HS-5 (cell line): ENCODE measurements at places on chromosomes 5 and 9.

GRCh38 chr5:78283802-78284201, 10.7 kb downstream of the AP3B1 start:
- DNase-seq, result no peak

- DNase-seq, result no peak
Measured at GRCh38 chr5:68345582-68345981, 130.0 kb downstream of the PIK3R1 start.

DNA sequence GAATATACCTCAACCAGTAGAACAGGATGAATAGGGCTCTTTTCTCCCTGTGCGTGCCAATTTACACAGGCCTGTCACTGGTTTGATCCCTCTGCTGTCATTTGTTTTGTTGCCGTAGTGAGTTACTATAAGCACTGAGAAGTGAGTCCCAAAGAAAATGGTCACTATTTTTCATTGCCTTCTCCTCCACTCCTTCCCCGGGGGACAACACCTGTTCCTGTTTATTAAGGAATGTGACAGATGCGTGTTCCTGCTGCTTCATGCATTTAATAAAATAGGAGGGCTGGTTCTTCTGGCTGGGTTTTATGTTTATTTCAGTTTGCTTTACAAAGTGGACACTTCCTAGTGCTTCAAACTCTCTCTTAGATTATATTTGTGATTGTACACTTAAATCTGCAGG, 6.4 kb downstream of the THBS4 start:
- DNase-seq, result no peak

DNA sequence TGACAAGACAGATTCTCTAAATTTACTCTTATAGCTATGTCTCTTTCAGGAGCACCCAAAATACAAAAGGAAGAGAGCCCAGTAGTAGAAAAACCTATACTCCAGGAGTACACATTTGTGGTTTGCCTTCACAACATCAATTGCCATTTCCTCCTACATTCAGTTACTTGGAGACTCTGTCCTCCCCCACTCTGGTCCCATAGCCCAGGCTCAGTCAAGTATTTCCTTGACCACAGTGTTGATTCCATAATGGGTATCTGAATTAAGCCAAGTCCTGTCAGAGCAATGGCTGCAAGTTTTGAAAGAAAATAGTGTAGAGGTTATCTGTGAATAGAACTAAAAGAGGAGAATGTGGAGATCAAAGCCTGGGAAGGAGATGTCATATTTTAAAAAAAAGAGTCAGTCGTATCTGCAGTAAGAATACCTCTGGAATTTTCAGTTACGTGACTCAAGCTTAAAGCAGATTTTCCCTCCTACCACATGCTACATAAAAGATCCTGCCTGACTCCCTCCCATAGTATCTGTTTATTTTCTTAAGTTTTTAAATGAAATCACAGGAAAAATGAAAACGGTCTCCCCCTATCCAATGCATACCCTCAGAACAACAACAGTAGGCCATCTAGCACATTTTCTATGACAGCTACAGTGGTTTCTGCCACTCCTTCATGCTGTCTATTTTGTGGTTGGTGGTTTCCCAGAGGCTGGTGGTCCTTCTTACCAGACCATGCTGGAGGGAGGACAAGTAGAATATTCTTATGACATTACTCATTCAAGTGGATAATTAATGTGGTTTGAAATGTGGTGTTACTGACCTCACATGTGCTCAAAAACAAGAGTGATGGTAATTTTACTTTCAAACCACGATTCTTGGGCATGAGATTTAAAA, 249.7 kb upstream of the TMEM161B start:
- no peak for DNase-seq

DNA sequence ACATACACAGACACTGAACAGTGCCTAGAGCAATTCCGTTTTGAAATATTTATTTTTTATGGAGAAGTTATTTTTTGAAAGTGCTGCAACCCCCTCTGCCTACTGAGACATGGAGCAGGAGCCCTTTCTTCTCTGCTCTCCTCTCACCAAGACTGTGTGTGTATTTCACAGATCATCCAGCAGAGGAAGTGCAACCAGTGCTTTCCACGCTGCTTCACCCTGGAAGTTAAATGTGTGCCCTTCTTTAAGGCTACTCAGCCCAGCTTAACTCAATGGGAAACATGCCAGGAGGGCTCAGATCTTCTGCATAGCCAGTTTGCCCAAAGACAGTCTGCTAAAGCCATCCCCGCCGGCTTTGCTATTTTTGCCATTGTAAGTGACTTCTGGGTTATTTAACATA, 606.3 kb downstream of the TLE1 start:
- DNase-seq, result no peak

- no peak for DNase-seq
Measured at GRCh38 chr5:85910335-85910734, 707.4 kb upstream of the COX7C start.

- no peak for DNase-seq
Measured at GRCh38 chr9:7033076-7034045, 275.6 kb downstream of the KDM4C start.

DNA sequence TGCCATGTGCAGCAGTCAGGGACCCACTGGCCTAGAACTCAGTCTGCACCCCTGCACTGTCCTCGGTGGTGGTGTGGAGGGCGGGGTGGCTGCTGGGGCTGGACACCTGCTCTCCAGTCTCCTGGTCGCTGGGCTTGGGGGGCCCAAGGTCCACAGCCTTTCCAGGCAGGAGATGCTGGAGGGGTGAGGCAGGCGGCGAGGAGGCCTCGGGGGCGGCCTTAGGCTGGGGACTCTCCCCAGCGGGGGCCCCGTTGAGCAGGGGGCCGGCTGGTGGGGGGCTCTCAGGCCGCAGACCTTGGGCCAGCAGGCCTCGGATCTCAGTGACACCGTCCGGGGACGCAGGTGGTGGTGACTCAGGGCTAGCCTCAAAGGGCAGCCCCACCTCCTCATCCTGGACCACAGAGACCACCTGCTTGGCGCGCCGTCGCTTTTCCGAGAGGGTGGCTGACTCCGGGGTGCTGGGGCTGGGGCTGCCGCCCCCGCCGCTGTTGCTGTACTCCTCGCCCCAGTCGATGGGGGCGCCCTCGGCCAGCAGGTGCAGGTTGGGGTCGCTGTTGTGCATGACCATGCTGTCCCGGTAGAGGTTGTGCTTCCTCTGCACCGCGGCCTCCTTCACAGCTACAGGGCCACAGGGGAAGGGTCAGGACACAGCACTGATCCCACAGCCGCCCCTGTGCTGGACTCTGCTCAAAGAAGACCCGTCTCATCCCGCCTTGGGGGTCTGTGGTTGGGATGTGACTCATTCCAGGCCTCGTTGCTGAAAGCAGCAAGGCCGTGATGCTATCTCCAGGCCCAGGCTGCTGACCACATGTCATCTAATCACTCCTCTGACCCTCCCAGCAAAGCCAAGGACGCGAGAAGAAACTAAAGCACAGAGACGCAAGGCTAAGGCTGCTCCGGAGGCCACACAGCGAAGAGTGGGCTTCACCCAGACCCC, 55.8 kb downstream of the LRSAM1 start:
- no peak for DNase-seq

DNA sequence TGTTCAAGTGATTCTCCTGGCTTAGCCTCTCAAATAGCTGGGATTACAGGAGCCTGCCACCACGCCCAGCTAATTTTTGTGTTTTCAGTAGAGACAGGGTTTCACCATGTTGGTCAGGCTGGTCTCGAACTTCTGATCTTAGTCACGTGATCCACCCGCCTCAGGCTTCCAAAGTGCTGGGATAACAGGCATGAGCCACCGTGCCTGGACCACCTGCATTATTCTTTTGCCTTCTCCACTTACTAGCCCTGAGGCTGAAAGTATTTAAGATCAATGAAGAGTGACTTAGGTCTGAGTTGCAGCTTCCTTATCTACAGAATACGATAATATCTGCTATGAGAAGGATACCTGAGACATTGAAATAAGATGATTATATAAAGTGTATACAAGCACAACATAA, 123.9 kb downstream of the LMNB1 start:
- no peak for DNase-seq

- DNase-seq, result no peak
Measured at GRCh38 chr9:6910032-6910431, 152.3 kb downstream of the KDM4C start.

DNA sequence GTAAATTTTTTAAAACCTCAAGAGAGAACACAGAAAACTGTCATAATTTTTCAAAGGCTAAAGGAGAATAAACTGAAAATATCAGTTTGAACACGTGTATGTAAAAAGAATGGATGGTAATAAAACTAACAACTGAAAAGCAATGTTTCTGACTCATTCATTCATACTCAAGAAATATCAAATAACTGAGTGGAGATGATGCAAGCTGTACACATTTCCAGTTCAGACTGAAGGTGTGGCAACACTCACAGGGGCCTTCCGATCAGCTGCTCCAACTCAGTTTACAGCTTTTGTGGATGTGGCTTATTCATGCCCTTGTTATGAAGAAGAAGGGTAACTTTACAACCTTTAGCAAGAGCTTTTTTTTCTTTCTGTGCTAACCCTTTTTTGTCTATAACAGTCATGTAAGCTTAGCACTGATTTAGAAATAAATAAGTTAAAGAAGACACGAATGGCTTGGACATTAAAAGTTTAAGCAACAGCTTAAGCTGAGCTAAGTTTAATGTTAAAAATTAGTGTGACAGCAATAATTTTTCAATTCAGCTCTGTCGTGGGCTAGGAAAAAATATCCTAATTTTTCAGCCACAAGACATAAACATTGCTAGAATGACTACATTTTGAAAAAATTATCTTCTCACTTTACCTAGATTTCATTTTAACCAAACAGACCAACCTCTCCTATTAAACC, 453.5 kb downstream of the RAB3C start:
- peak; percentile 90 for DNase-seq

DNA sequence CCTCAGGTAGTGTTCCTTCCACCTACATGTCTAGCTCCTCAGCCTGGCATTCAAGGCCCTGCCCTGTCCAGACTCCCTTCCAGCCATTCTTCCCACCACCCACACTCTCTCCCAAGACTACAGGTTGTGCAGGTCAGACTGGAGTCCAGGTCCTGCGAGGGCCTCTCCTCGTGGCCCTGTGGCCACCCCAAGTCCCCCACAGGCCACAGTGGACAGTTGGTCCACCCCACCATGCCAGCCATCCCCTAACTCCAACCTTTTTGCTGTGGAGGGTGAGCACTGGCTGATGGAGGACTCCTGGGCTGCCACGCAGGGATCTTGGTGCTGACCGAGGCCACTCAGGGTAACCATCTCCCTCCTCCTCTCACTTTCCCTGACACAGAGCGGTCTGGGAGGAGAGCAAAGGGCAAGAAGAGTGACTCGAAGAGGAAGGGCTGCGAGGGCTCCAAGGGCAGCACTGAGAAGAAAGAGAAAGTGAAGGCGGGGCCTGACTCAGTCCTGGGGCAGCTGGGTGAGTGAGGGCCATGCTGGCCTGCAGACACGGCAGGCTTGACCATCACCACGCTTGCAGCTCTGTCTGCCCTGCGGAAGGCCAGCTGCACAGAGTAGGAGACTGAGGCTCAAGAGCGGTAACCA, 51.0 kb downstream of the JADE2 start:
- DNase-seq, result no peak

GRCh38 chr5:35058374-35058788, 10.6 kb upstream of the AGXT2 start:
- DNase-seq, result no peak

DNA sequence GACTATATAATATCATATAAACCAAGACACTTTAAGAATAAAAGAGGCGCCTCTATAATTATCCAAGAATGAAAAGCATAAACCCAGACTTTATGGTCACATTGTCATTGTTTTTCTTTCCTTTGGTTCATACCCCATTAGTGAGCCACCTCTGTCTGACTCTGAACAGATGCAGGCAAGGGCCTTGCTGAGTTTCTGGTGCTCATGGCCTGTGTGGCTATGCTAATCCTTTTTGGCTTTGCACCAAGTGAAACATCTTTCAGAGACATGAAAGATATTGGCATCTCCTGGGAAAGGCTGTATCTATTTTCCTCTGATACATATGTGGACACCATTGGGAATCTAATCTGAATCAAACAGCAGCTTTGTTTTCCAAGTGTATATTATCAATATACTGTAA, 222.5 kb downstream of the CHSY3 start:
- no peak for DNase-seq

- DNase-seq, result no peak
Measured at GRCh38 chr5:150266871-150267291, 22.7 kb downstream of the CAMK2A start.

- DNase-seq, result no peak
Measured at GRCh38 chr5:164869325-164869724, 1363.9 kb downstream of the MAT2B start.

- DNase-seq, result no peak
Measured at GRCh38 chr9:75499812-75500211, 390.7 kb upstream of the PCSK5 start.
